Lower leg skin (tissue), 4 donors: ENCODE measurements at places on chromosomes 7 and 10.

DNA sequence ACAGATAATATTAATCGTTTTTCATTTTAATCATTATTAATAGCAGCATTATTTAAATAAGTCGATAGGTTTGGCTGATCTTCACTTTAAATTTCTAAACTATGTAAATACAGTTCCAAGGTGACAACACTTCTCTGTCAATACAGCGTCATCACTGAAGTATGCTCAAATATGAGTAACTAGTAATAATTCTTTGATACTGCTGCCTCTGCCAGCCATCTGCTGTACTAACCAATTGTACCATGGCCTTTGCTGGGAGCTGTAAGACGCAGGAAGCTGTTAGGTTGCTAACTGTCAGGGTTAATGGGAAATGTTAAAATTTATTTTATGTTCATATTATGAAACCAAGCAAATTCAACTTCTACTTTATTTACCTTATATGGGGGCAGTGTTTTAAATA, 1650.5 kb upstream of the LRRTM3 start:
- DNase-seq, result no peak

DNA sequence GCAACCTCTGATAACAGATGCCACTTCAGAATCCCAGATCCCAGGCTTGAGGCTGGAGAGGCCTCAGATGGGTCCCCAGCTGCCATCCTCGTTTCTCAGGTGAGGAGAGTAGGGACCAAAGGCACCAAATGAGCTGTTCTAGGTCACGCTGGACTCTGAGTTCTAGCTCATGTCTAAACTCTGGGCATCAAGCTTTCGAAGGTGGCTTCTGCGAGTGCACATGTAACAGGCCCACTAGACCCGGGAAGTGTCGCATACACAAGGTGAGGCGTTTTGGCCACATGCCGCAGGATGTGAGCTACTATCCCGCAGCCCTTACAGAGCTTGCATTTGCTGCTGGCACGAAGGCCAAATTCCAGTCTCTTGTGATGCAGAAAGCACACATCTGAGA, 355.1 kb upstream of the SHH start:
- DNase-seq, result no peak

GRCh38 chr7:25222666-25223065, 5.6 kb downstream of the NPVF start:
- no peak for DNase-seq

DNA sequence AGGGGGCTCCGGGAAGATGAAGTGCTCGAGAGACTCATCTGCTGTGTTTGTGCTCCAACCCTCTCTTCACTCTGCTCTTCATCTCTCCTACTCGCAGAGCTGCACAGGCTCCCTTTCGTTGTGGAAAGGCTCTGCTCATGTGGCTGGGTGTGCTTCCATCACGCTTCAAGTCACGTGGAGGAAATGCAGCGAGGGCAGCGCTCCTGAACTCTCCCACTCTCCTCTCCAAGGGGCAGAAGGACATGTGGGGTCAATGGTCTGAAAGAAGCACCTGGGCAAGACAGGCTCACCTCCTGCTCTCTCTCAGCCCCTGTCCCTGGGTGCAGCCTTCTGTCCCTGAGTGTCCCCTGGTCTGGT, 72.6 kb downstream of the USP6NL start:
- DNase-seq, result no peak

- DNase-seq, result no peak
These were observed 183.2 kb downstream of the SEM1 start for GRCh38 chr7:96526496-96526895.

DNA sequence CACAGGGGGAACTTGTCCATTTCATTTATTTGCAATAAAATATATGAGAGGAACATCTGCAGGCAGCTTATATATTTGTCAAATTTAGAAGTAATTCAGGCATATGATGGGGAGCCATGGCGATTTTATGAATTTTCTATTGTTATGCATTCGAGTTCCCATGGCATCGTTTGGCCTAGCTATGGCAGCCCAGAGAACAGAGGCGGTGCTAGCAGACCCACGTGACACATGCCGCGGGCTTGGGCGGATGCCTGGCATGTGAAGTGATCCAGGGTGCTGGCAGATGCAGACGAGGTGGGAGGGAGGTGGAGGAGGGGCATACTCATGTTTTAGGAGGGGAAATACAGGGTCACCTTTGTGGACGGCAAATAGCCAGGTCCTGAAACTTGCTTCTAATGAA, 560.0 kb upstream of the GALNT17 start:
- DNase-seq, result no peak

- no peak for DNase-seq
These were observed 119.2 kb downstream of the ANK3 start for GRCh38 chr10:60270426-60270825.

- no peak for DNase-seq
These were observed 97.7 kb downstream of the NRCAM start for GRCh38 chr7:108358553-108358952.

GRCh38 chr10:26714415-26715136, 17.1 kb downstream of the PDSS1 start:
- DNase-seq, result peak; percentile 15

DNA sequence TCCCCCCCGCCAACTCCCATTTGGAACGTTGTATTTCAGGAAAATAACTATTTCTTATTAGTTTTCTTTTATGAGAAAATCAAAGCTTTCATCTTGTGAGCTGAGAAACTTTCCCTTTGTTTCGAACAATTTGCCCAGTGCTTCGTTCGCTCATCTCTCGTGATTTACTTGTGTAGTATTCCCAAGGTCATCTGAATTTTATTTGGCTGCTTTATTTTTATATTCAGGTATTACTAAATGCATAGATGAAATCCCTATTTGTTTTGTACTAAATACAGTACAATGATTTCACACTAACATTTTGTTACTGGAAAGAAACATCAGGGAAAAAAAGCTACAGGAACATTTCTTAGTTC, 12.0 kb upstream of the EBLN1 start:
- DNase-seq, result no peak

GRCh38 chr10:73788864-73789658, 3.7 kb downstream of the ZSWIM8 start:
- no peak for DNase-seq

DNA sequence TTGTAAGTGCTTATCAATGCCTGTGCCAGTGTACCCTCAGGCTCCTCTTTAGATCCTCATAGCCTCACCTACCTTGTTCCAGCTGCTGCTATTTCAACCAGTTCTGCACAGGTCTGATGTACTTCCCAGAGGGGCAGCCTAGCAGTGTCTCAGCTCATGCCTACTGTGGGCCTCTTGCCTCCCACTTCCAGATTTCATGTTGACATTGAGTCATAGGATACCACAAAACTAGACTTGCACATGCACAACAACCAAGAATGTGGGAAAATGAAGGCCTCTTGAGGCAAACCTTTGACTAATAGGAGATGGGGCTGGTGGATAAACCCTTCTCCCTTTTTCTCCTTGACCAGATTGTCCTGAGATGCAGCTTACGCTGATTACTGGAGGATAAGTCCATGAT, 31.0 kb downstream of the PON3 start:
- no peak for DNase-seq

- no peak for DNase-seq
These were observed 32.0 kb upstream of the EN2 start for GRCh38 chr7:155425887-155426286.

GRCh38 chr10:5584895-5585516, 60.2 kb downstream of the CALML3 start:
- DNase-seq, result no peak

DNA sequence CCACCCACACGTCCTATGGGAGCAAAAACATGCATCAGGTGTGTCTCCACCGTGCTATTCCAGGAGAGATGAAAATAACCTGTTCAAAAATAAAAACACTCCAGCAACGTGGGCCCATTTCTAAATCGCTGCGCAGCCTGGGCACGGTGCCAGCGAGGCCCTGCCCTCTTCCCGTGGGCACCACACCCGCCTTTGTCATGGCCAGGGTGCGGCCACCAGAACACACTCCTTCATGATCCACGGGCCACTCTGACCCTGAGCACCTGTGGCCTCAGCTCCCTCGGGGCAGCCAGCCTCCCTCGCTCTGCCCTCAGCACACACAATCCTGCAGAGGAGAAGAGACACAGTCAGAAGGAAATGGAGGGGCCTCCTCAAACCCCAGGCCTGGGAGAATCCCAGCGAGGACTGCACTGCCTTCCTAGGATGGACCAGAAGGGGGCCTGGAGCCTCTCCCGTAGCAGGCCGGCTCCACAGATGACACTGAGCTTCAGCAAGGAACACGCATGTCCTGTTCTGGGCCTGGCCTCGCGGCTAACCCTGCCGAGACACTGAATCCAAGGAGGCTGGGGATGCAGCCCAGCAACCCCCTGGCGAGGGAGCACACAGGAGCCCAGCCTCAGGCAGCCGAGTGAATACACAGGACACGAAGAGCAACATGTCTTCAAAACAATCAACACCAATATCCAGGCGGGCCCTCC, 169.0 kb downstream of the MAD1L1 start:
- DNase-seq, result no peak

DNA sequence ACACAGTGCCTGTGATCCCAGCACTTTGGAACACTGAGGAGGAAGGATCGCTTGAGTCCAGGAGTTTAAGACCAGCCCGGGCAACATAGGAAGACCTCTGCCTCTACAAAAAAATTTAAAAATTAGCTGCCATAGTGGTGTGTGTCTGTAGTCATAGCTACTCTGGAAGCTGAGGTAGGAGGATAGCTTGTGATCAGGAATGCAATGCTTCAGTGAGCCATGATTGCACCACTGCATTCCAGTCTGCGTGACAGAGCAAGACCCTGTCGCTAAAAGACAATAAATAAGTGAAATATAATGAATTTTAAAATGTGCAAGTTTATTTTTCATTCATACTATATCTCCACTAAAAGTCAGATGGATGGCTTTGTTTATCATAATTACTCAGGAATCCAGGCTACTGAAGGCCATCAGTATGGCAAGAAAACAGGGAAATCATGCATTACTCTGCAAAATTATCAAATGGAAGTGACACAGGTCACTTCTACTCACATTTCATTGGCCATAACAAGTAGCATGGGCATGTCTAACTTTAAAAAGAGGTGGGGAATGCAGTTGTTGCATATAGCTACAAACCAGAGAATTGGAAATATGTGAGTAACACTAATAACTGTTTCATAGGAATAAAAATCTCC, 32.9 kb upstream of the FAM3C start:
- no peak for DNase-seq

DNA sequence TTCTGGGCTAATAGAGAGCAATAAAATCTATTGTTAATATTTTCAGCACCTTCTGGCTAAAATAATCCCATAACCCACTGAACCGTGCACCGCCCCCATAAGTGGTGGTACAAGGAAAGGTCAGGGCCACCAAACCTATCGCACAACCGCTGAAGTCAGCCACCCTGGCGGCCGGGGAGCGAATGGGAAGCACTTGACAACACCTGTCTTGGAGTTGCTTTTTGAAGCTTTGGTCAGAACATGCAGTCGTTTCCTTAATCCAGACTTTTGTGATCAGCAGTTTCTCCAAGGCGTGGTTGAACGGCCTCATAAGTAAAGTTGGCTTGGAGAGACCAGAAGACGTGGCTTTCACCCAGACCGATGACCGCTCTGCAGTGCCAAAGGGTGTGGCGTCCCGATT, 97.4 kb downstream of the DNAJB6 start:
- no peak for DNase-seq

GRCh38 chr7:36088553-36088952, 64.5 kb upstream of the EEPD1 start:
- DNase-seq, result no peak

DNA sequence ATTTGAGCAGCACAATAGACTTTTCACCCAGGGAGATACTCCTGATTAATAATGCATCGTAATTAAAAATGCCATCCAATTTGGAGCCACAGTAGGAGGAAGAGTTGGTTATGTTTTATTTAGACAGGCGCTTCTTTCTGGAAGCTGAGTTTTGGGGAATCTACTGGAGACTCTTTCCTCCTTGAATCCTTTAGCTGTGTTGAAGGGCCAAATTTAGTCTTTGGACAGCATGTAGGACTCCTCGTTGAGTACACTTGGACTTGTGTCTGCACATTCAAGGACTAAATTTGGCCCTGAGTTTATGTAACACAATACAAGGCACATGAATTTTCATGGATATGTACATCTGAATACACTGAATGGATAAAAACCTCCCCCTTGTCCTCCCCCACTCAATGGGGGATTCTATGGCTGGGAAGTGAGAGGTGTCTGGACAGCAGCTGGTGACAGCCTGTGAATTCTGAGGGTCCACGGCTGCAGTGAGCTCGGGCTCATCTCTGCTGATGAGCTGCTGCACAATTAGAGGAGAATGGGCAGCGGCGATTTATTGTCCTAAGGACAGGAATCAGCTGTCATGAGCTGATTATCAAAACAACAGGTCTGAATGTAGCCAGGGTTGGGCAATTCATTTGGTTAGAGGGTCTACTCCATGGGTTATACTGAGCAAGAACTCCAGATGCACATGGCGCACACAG, 95.2 kb downstream of the PRTFDC1 start:
- DNase-seq, result no peak

DNA sequence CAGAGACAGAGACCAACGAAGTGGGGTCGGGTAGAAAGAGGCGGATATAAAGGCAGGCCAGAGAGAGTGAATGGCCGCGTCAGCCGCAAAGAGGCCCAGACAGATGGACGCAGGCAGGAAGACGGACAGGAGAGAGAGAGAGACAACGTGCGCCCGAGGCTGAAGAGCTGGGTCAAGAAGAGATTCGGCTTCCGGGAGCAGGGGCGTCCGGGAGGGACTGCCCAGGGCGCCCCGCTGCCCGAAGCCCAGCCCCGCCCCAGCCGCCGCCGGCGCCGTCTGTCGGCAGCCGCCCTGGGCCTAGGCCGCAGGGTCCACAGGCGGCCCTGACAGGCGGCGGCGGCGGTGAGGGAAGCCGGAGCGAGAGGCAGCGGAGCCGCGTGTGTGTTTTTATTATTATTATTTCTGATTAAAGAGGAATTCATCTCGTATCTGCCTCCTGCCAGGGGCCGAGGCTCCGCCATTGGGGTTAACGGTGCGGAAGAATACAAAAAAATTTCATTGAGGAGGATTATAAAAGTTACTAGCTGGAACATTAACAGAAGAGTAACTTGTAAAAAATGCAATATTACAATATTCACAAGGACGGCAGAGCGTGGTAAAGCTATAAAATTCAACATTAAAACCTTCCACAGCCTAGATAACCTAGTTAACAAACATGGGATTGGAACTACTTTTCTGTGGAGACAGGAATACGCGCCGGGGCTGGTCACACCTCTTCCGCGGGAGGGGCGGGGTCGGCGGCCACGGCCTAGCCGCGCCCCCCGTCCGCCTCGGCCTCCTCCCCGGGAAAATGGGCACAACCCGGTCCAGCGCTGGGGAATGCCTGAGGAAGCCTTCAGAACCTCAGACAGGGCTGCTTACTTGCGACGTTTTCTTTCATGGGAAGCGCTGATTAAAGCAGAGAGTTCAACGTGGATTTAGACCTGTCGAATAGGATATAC, 29.7 kb upstream of the PAX2 start:
- DNase-seq, result peak; percentile 62

DNA sequence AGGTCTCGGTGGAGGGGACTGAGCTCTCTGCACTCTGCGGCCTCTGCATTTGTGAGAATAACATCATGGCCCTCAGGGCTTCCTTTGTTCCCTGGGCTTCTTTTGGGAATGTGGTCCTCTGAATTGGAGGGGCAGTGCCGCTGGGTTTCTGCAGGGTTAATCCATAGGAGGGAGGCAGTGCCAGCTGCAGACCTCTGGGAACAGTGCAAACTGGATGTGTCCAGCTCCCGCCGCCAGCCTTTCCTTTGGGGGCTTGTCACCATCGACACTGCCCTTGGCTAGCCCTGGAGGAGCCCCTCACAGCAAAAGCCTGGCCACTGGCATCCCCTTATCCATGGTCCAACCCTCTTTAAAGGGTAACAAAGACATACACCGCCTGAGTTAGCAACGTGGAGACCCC, 174.0 kb downstream of the WDR37 start:
- DNase-seq, result no peak

GRCh38 chr7:31251441-31251840, 89.1 kb downstream of the NEUROD6 start:
- no peak for DNase-seq

- DNase-seq, result no peak
These were observed 151.5 kb upstream of the FAM3C start for GRCh38 chr7:121547544-121548092.
